ENCODE measurements at places on chromosomes 3 and 15.

- DNase-seq, result no peak
These were observed 1.9 kb downstream of the TBL1XR1 start for GRCh38 chr3:177195242-177195991.

DNA sequence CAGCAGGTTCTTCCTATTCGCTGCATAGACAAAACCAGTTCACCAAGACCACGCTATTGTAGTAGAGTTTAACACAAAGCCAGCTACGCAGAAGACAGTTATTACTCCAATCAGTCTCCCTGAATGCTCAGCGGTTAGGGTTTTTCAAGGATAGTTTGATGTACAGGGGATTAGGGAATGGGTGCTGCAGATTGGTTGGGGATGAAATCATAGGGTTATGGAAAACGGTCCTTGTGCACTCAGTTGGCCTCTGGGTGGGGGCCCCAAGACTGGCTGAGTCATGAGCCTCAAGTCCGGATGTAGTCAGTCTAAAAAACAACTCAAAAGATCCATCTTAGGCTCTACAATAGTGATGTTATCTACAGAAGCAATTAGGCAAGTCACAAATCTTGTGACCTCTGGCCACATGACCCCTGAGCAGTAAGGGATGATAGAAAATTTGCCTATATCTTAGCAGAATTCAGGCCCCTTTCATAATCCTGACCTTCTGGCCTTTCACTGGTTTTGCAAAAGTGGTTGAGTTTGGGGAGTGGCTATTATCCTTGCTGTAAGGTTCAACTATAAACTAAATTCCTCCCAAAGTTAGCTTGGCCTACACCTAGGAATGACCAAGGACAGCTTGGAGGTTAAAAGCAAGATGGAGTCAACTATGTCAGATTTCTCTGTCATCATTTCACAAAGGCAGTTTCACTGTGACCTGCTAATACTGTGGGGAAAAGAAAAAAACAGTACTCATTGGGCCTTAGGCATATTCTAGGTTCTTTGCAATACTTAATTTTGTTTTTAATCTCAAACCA lies 57.7 kb downstream of the LIPC start:
- DNase-seq, result no peak

DNA sequence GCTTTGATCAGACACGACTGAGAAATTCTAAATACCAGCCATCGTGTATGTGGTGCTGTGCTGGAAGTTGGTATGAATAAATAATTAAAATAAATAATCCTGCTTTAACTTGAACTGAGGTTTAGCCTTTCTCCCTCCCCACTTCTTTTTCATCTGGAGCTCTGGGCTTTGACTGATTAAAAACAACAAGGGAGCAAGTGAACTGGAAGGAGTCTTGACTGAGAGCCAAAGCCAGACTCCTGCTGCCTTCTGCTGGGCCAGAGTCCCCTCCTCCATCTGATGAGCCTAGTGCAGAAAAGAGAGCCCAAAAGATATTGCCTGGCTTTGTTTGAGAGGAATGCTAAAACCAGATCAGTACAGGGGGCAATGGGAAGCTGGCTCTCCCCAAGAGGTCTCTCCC lies 96.0 kb downstream of the CCNL1 start:
- DNase-seq, result no peak

- no peak for DNase-seq
These were observed 1.2 kb upstream of the USF3 start for GRCh38 chr3:113697500-113698090.

GRCh38 chr15:35654332-35654731 lies 108.4 kb upstream of the DPH6 start:
- no peak for DNase-seq

DNA sequence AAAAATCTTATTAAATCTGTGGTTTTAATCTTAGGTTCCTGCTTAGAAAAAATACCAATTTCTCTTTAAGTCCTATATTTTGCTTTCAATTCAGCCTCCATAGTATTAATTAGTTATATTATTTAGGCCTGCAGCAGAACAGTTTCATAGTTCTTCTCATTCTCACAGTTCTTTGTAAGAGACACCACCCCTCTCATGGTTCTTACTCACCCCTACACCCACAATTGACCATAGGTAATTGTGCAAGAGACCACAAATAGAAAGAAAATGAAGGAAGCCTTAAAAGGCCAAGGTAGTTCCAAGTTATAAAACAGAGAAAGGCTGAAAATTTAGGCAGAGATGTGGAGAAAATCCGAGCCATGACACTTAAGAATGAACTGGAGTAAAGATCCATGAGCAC lies 415.3 kb downstream of the TIGIT start:
- DNase-seq, result no peak

- DNase-seq, result no peak
These were observed 477.6 kb downstream of the RAP2B start for GRCh38 chr3:153639631-153640030.

DNA sequence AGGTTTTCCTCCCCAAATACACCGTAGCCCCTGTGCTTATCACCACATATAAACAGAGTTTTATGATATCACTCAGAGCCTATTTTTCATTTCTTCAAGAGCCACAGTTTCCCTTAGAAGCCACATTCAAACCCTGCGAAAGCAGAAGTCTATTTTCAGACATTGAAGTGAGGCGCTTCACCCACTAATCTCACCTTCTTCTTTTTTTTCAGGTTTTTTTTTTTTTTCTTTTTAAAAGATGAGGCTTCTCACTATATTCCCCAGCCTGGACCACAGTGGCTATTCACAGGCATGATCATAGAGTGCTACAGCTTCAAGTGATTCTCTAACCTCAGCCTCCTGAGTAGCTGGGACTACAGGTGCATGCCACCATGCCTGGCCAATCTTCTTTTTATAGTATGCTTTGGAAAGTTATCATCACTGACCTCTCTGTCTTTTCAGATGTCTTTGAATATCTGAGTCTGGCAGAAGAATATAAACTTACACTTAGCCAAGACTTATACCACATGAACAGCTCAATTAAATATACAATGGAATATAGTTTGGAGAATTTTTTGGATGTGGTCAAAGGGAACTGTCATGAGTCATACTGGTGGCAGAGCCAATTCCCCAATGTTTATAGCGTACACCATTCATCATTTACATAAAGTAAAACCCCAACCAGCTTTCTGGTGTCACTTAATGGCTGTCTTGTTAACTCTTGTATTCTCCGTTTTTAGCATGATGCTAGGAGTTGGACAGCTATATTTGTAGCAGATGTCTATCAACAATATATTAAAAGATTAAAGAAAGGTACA lies 59.7 kb upstream of the CCDC50 start:
- DNase-seq, result no peak

- no peak for DNase-seq
These were observed 23.9 kb upstream of the SLC25A36 start for GRCh38 chr3:140917772-140918171.

DNA sequence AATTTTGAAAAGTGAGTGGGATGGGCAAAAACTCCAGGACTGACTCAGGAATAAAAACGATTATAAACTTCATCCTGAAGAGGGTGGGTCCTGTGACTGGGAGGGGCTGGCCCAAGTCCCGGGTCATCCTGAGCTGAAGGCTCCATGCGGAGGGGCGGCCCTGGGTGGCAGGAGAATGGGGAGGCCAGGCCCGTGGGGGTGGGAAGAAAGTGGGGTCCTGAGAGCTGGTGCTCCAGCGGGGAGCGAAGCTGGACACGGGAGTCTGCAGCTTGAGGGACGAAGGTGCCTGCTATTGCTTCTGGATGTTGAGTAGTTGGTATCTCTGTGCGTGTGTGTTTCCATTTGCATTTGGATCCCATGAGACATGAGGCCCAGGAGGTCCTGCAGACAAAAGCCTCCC lies 4.7 kb upstream of the OCA2 start:
- DNase-seq, result no peak

- DNase-seq, result no peak
These were observed 147.6 kb downstream of the LRRK1 start for GRCh38 chr15:101066501-101067408.

DNA sequence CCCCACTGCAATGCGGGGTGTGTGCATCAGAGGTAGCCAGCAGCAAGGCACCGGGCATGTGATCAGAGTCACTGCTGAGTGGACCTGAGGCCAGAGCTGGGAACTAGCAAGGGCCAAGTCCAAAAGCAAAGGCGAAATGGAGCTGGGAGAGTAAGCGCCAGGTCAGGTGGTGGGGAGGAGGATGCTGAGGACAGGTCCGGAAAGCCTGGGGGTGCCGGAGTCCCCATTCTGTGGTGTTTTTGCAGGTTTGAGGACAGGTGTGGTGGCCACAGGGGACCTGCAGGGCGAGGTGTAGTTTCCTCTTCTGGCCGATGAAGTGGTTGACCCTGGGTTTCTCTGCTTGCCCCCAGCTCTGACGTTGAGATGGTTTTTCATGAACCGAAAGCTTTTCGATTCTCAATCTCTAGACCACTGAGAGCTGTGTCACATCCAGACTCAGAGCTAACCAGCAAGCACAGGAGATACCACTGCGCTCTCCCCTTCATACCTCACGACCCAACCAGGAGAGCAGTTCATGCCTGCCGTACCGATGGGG lies 35.0 kb upstream of the HES1 start:
- no peak for DNase-seq

GRCh38 chr3:5384557-5385236 lies 197.2 kb downstream of the EDEM1 start:
- DNase-seq, result no peak

DNA sequence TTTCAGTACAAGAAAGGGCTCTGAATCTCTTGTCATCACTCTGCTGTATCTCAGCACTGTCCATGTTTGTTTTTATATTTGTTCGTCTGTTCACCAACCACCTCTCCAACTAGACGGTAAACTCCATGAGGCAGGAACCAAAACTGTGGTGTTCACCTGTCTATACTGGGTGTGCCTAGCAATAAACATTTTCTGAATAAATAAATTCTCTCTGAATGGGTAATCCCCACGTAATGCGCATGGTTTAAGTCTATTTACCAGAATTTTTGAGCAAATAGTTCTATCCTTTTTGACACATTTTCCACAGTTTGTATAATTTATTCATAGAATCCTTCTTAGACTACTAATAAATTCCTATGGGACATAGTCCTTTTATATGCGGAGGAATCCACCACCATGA lies 400.6 kb upstream of the CFAP20DC start:
- DNase-seq, result no peak

DNA sequence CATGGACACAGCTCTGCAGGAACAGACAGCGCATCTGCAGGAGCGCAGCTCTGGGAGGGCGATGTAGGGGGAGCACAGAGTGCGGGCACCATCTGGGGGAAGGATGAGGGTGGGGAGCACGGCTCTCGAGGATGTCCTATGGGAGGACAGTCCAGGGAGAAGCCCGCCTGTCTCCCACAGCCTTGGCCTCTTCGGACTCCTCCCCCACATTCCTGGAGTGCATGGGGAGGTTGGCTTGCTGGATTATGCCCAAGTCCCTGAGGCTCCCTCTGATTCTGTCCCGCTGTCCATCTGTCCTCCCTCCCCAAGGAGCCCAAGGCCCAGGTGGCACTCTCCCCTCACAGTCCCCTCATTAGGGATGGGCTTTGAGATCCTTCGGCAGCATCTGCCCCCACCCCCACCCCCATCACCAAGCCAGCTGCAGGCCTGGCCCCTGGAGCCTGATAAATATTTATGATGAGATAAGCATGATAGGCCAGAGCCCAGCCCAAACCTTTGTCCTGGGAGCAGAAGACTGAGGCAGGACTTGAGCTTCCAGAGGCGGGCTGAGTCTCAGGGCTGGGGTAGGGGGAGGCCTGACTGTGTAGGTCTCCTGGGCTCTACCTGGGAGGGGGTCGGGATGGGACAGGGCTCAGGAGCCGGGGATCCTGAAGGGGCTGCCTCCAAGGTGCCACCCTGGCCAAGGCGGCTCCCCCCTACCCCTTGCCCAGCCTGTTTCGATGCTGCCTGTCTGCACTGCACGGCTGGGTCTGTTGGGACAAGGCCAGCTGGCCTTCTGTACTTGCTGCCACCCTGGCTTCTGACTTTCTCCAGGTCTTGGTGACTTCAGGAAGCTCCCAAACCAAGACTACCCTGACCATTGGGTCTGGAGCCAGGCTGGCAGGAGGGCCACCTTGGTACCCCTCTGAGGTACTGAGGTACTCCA lies 28.6 kb upstream of the SEMA3F start:
- DNase-seq, result no peak

GRCh38 chr3:11481556-11481955 lies 162.2 kb downstream of the VGLL4 start:
- no peak for DNase-seq

DNA sequence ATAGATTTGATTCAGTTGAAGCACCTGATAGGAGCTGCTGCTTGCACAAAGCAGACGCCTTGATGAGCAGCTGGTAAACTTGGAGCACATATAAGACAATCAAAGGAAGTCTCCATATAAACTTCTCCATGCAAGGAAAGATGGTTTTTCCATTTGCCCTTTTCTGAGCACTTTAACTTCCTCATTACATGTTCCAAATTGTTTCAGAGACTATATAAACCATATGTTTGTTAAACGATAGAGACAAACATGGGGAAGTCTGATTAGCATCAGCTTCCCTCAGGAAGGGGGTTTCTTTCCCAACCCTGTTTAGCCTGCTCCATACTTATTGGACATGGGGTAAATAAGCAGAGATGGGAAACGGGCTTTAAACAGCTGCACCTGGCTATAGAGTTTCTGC lies 88.0 kb downstream of the DHX36 start:
- no peak for DNase-seq

- DNase-seq, result no peak
These were observed 11.2 kb downstream of the ACAN start for GRCh38 chr15:88814393-88814792.

DNA sequence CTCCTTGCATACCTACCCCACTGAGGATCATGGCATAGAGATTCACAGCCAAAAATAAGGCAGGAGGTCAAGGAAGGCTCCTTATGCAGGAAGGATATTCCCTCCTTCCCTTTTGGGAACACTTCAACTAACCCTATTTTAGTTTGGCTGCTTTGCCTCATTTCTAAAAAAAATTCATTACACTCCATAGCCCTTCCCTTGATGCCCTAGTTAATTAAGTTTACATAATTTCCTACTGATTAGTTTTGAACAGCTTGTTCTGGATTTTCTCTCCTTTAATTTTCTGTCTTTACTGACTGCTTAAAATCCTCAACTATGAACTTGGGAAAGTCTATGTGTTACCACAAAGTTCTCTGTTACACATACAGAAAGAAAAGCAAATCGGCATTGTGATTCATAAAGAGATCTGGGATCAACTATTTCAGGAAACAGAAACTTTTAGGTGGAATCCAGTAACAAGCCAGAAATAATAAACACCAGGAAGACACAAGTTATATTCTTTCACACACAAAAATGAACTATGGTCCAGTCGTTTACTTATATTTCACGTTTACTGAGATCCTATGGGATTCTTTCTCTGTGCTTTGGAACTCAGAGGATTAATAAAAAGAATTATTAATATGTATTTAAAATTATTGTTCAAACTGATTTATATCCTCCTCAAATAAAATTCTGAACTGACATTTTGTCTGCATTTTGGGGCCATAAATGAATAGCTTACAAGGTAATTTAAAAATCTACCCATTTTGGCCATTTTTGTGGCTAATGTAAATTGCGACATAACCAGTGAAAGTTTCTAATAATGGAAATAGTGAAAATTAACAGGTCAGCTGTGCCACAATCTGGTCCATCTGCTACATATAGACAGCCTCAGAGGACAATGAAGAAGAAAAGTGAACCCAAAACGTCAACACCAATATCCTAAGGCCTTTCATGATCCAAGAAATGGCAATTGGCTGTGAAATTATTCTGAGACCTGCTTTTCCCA lies 113.8 kb downstream of the FRMD5 start:
- DNase-seq, result no peak

- DNase-seq, result no peak
These were observed 275.6 kb downstream of the RAP2B start for GRCh38 chr3:153437666-153438065.
